MCF 10A (cell line): ENCODE measurements at places on chromosomes 6 and 20. TPM values are rescaled to one million over a fixed set of nuclear protein-coding genes. Genes with fewer than 3 reads are reported as not detected.

Gene AGPAT1
- total RNA-seq: 37.8 and 43.4 TPM in 2 replicates

Gene CEBPB
- 221 and 226 TPM in 2 replicates for total RNA-seq

- no peaks in the 10 kb centered on the region for H3K27me3 ChIP-seq
- no peaks in the 10 kb centered on the region for H3K4me1 ChIP-seq
- no peak overlapping the region for H3K4me3 ChIP-seq
Measured at GRCh38 chr6:338815-339262, 46.6 kb downstream of the DUSP22 start.

- H3K36me3 ChIP-seq: no peaks in the 10 kb centered on the region
- H3K4me3 ChIP-seq: no peak overlapping the region
- no peak for DNase-seq
- no peak overlapping the region for H3K27ac ChIP-seq
- no peaks in the 10 kb centered on the region for H3K27me3 ChIP-seq
Measured at GRCh38 chr6:158836625-158837311, 17.6 kb upstream of the EZR start.

GRCh38 chr6:150492507-150492906 lies 107.2 kb upstream of the PLEKHG1 start:
- H3K4me1 ChIP-seq: peaks cover 12% of the 10 kb centered on the region
- DNase-seq: peak; percentile 88
- H3K36me3 ChIP-seq: no peaks in the 10 kb centered on the region

DNA sequence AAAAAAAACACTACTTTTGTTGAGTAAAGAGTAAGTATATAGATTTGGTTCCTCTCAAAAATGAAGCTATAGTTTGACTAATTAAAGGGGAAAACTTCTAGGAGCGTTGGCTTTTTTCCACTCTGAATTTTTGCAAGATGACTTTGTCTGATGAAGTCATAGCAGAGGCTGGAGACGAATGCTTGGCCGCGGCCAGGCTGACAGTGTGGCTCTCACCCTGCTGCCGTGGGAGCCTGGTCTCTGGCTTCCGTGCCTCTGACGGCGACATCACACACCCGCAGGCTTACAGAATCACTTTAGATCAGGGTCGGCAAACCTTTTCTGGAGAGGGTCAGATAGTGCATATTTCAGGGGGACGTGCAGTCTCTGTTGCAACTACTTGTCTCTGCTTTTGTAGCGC lies 145.0 kb downstream of the PHACTR3 start:
- H3K27me3 ChIP-seq: peaks cover 80% of the 10 kb centered on the region
- no peak for DNase-seq

Gene BIRC7
- not detected in 2 replicates for total RNA-seq

Gene RSPH9
- not detected in 2 replicates for total RNA-seq
